MCF 10A (cell line): ENCODE measurements at places on chromosomes 16 and 17. TPM values are rescaled to one million over a fixed set of nuclear protein-coding genes. Genes with fewer than 3 reads are reported as not detected.
A peak's percentile ranks its signal among the peaks of the same experiment; 100 is the strongest.

GRCh38 chr16:15031179-15031578 is 24.7 kb downstream of the NTAN1 start:
- DNase-seq: no peak

The CASKIN1 gene
- 0.10 and 0.14 TPM in 2 replicates for total RNA-seq

The NPIPA5 gene
- 22.2 and 26.0 TPM in 2 replicates for total RNA-seq

The ITGAD gene
- total RNA-seq: not detected in 2 replicates

GRCh38 chr16:85231959-85232358 is 119.7 kb upstream of the CIBAR2 start:
- DNase-seq: no peak

DNA sequence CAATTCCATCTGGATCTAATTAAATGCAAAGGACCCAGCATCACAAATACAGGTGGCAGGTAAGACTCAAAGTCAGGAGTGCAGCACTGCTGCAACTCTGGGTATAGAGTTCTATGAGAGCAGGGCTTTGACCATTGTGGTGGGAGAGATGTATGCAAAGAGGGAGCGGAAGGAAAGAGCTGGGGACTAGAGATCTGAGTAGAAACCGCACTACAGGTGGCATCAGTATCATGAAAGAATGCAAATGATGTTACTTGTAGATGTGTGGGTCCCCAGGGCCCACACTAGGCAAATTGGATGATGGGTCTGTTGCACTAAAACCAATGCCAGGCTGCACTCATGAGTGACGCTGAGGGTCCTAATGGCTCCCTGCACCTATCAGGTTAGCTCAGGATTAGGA is 287.1 kb upstream of the ASIC2 start:
- no peak for DNase-seq

The KCTD19 gene
- total RNA-seq: not detected in 2 replicates

DNA sequence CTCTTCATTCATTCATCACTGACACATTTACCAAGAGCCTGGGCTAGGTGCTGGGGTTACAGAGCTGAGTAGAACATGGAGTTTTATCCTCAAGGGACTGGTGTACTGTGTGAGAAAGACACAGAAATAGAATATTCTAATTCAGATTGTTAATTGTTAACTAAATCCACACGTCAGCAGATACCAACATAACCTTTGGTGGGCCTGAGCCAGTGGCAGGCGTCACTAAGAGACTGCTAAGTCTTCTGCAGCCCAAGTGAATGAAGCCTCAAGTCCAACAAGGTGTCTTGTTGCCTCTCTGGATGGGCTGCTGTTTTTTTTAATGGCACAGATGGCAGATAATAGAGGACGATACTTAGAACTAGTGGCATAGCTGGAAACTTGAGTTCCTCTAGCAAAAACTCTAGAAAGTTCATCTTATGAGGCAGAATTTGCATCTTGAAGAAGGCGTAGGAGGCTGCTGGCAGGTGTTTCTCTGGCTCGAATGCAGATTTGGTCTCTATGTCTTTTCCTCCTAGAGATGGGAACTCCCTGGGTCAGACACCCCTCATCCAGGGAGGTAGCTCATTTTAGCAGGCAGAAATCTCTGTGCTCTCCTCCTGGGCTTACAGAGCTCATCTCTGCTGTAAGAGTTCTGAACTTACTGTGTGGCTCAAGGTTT is 179.5 kb downstream of the NTN1 start:
- no peak for DNase-seq

GRCh38 chr16:30561089-30561816 is 3.1 kb upstream of the ZNF764 start:
- no peak for DNase-seq

DNA sequence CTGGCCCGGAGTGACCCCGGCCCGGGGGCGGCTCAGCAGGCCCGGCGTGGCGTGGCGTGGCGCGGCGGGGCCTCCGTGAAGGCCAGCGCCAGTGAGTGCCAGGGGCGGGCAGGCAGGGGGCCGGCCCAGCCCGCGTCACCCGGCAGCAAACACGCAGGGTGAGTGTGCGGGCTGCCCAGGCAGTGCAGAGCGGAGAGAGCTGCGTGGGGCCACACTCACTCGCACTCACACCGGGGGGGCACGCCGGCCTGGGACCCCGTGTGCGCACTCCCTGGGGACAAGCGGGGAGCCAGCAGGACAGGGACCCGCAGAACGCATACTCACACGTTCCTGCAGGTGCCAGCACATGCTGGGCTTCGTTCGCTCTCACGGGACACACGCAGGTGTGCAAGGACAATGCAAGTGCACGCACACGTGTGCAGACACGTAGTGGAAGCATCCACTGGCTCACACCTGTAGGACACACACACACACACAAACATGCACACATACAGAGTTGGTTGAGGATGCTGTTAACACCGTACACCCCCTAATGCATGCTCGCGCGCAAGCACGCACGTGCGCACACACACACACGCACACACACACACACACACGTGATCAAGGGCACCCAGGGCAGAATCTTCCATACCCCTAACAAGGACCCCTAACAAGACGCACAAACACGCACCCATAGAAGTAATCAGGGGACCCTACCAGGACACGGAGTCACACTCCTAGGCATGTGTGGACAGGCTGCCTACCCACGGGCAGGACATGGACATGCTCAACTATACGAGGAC is 7.7 kb downstream of the USP6 start:
- DNase-seq: no peak

DNA sequence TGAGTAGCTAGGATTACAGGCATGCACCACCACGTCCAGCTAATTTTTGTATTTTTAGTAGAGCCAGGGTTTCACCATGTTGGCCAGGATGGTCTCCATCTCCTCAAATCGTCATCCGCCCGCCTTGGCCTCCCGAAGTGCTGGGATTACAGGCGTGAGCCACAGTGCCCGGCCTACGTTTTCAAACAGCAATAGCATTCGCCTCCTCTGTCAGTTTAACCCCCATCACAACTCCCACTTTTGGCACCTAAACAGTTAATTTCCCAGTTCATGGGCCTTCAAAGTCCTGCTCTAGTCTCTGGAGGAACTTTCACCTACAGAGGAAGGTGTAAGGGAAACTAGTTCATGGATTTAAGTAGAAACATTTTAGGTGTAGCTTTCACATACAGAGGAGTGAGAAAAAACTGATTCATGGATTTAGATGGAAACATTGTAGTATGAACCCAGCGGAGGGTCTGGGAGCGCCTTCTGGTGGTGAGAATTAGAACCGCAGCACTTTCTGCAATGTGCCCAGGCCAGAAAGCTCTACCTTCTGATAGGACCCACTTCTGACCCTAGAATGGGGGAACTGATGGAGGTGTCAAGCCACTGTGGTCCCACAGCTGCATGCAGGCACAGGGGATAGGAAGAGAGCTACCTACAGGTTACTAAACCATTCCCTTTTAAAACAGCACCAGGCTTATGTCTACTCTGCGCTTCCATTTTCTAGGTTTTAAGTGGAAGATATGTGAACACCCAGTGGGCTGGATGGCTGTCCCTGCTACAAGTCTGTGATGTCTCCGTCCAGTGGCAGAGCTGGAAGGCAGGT is 12.0 kb upstream of the MEOX1 start:
- peak; percentile 66 for DNase-seq

- no peak for DNase-seq
Observed at GRCh38 chr17:36695082-36695481, 93.7 kb downstream of the MRM1 start.

DNA sequence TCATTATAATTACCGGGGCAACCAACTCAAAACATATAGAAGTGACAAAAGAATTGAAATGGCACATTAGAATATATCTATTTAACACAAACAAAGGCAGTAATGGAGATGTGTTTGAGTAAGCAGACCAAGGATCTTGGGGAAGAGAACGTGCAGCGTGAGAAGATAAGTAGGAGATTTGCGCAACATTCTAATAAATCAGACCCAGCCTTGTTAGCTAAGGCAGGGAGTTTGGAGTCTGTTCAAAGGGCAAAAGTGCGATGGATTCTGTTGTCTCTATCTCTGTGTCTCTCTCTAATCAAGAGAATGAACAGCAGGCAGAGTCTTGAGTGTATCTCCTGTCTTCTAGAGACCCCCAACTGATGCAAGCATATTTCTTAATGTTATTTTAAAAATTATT is 55.0 kb upstream of the FA2H start:
- DNase-seq: no peak

DNA sequence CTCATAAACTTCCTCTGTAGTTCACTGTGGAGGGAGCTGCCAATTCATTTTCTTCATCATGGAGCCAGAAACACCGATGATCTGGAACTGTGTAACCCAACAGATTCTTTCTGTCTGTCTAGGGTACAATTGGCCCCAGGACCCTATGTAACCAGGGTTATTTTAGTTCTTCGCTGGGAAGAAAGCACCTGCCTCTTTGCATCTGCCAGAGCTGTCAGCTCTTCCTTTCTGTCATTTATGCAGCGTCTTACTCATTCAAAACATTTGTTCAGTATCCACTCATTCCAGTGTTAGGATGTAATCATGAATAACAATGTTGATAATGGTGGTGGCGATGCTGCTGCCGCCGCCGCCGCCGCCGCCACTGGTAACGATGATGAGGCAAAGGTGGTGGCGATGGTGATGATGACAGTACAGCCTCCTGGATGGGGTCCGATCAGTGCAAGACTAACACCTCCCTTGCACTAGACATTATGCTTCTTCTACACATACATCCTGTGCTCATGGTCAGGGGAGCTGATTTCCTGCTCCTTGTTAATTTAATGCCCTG is 46.1 kb downstream of the IRX5 start:
- no peak for DNase-seq

DNA sequence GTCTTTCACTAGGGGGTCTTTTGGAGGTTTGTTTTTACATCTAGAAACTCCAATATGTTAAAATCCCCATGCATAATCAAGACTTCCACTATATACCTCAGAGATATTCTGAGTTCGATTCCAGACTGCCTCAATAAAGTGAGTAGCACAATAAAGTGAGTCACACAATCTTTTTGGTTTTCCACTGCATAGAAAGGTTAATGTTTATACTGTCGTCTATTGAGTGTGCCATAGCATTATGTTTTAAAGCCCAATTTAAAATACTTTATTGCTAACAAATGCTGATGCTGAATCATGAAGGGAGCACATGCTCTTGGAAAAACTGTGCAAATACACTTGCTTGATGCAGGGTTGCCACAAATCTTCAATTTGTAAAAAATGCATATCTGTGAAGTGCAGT is 227.5 kb upstream of the ZFHX3 start:
- DNase-seq: no peak

The ZG16 gene
- not detected in 2 replicates for total RNA-seq

The CD300LB gene
- not detected in 2 replicates for total RNA-seq
